ENCODE measurements at places on chromosomes 12 and 14.

- no peak for DNase-seq
These were observed 735 bp upstream of the OTX2 start for GRCh38 chr14:56810836-56811592.

DNA sequence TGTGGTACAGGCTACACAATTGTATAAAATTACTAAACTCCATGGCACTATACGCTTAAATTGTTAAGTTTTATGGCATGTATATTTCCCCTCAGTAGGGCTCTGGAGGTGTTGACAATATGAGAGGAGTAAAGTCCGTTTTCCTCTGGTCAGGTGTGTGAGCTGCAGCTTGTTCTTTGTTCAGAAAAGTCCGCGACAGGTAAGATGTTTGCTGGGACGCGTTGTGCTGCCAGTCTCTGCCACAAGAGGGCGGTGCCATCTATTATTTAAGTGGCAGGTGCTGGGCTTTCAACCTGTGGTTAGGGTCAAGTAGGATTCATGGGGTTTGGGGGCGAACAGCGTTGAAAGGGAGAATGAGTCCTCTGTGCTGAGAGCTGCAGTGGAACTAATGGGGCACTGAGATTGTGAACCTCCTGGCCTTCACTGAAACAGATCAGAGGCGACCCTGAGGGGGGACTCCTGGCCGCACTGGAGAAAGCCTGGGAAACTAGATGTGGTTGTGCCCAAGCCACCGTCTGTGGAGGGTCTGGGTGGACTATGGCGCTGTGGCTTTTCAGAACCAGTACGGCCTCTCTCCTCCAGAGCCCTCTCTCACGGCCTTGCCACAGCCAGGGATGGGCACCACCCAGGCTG is 179.0 kb downstream of the SLC15A4 start:
- DNase-seq, result no peak

GRCh38 chr12:109466821-109467220 is 10.3 kb downstream of the KCTD10 start:
- no peak for DNase-seq

- DNase-seq, result no peak
These were observed 29.1 kb downstream of the RFLNA start for GRCh38 chr12:124323771-124324530.

DNA sequence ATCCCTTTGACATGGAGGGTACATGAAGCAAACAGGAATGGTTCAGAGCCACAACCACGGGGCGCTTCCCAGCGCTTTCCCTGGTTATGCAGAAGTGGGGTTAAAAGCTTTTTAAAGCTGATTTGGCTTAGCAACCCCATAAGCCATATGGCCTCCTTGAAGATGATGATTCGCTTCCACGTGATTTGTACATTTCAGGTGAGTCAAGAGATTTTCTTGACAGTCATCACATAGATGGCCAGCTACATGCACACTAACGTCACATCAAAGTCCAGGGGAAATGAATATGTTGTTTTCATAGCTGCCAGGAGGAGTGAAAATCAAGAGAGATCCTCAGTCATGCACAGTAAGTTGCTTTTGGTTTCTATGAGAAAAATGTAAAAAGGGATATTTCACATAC is 309.7 kb downstream of the TMEM132D start:
- DNase-seq, result no peak

- no peak for DNase-seq
These were observed 152.0 kb downstream of the KTN1 start for GRCh38 chr14:55731881-55732498.

- no peak for DNase-seq
These were observed 274.2 kb upstream of the E2F7 start for GRCh38 chr12:77339610-77340009.

Measured in non-pigmented ciliary epithelial cell (primary cell).